ENCODE measurements at places on chromosomes 2 and 18. TPM values are rescaled to one million over a fixed set of nuclear protein-coding genes. Genes with fewer than 3 reads are reported as not detected.

Gene REG1A
- not detected for total RNA-seq

Gene HOXD3
- total RNA-seq = not detected

Gene FLACC1
- total RNA-seq = 3.7 TPM

Gene INPP5D
- total RNA-seq = 64.8 TPM

Gene ELOA2
- total RNA-seq = not detected

Gene SIGLEC15
- total RNA-seq = not detected

Gene SPP2
- not detected for total RNA-seq

Gene PPIL3
- 72.5 TPM for total RNA-seq

Gene KCNK3
- total RNA-seq = not detected

Gene ANKRD36
- total RNA-seq = 40.7 TPM

Gene IL1B
- not detected for total RNA-seq

Gene OR6B2
- total RNA-seq = not detected

Gene SYT4
- not detected for total RNA-seq

Gene SPEG
- 6.9 TPM for total RNA-seq

Gene GKN1
- not detected for total RNA-seq

Gene GNLY
- total RNA-seq = 143 TPM

Gene KIAA2012
- total RNA-seq = not detected

Gene CNNM4
- total RNA-seq = 9.1 TPM

Gene SULT1C2
- total RNA-seq = not detected

Gene CCDC74A
- 4.3 TPM for total RNA-seq

Gene TRABD2A
- 35.1 TPM for total RNA-seq

Gene ABCG8
- total RNA-seq = not detected

Gene LAMA1
- total RNA-seq = not detected

Gene UGT1A6
- not detected for total RNA-seq

Gene ARL6IP6
- total RNA-seq = 41.5 TPM

Gene GALR1
- not detected for total RNA-seq

Gene SRSF7
- 258 TPM for total RNA-seq

Gene HSPD1
- total RNA-seq = 720 TPM

Gene TMEM37
- not detected for total RNA-seq

Gene TSPYL6
- total RNA-seq = not detected

Gene CHRNG
- total RNA-seq = not detected

Gene FAHD2B
- total RNA-seq = 32.9 TPM

Measured in activated T-cell treated with anti-CD3 and anti-CD28 coated beads, Interleukin-2, amount 50 U/mL, for 72 hours (primary cell).